NCI-H1417 treated with DMSO at 0.1 percent for 48 hours (cell line): ENCODE measurements at places on chromosomes 2 and 18.

- DNase-seq = no peak
These were observed 274.8 kb downstream of the PDE11A start for GRCh38 chr2:177797808-177798207.

- DNase-seq = no peak
These were observed 19.1 kb upstream of the IL18R1 start for GRCh38 chr2:102336502-102336945.

DNA sequence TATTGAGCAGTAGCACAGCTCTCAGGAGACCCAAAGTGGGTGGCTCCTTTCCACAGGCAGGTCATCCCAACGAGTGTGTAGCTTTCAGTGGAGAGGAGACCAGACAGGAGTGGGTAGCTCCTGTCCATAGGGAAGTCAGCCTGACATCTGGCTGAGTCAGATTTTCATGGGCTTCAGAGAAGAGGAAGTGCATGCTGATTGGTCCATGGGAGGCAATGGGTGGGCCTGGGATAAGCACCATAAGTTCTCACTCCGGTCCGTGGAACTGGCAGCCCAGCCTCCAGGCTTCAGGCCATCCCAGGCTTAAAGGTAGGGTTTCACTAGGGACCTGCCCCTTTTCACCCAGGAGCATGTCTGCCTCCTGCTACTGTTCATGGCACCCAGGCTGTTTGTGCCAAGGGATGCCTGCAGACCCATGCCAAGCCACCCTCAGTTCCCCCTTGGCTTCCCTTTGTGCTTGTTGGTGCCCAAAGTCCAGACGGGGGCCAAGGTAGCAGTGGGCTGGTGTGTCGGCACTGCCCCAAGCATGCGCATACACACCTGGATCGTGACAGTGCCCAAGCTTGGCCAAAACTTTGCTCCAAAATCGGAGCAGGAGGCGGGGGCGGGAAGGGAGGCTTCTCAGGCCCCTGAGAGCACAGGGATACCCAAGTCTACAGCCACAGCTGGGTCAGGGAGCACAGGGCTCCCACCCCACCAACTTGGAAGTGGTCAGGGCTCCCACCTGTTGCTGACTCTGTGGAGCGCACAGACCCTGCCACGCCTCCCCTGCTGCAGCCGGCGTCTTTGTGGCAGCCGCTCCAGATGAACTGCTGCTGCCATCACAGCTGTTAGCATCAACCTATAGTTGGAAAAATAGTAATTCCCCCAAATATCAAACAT, 26.4 kb downstream of the MARCHF7 start:
- DNase-seq = no peak

GRCh38 chr2:234512884-234513669, 16.2 kb upstream of the ARL4C start:
- DNase-seq = peak; percentile 73

DNA sequence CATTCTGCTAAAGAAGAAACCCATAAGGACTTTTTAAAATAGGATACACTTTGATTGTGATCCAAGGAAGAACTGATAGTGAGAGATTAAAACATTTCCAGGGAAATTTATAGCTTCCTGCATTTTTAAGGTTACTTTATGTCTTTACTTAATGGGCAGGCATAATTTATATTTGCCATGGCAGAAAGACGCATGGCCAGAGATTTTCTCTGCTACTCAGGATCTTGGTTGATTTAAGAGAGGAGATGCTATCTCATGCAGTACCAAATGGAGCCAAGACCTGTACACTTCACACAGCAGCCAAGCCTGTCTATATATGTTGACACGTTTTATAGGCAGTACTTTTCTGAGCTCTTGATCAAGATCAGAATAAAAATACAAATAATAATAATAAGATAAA, 60.9 kb upstream of the NT5C1B start:
- DNase-seq = no peak

- no peak for DNase-seq
These were observed 15.9 kb upstream of the ZBTB14 start for GRCh38 chr18:5311301-5311989.

DNA sequence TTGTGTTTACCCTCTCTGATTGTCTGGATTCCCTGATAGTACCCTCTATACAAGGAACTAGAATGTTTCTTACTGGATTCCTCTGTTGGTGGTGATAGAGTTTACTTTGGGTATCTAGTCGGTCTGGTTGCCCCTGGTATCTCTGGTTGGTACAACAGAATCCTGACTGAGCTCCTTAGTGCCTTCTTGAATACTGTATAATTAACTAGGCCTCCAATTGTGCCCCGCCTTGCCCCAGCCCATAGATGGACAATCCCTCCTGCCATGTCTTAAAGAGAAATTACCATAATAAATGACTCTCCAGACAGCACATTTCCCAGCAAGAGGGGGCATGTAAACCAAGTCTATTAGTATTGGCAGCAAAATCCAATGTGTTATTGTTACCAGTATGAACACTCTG, 2.3 kb downstream of the SCN1A start:
- no peak for DNase-seq

- DNase-seq = no peak
These were observed 256.0 kb downstream of the CDH20 start for GRCh38 chr18:61589053-61589723.

GRCh38 chr2:112033600-112033999, 21.5 kb upstream of the TMEM87B start:
- DNase-seq = no peak

DNA sequence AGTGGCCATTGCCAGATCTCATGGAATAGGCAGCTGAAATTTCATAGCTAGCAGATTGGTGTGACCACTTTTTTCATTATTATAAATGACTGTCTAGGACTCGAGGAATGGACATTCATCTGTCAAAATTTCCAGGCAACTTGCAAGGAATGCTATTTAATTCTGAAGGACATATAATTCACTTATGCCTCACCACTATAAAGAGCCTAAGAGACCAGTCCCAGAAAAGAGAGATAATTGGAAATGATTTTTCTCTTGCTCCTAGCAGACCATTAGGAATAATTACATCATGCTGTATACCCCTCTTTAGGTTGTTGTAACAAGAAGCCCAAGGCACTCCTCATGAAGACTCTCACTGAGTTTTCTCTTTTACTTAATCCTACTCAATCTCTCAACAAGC, 557.4 kb upstream of the RAB6C start:
- DNase-seq = no peak

DNA sequence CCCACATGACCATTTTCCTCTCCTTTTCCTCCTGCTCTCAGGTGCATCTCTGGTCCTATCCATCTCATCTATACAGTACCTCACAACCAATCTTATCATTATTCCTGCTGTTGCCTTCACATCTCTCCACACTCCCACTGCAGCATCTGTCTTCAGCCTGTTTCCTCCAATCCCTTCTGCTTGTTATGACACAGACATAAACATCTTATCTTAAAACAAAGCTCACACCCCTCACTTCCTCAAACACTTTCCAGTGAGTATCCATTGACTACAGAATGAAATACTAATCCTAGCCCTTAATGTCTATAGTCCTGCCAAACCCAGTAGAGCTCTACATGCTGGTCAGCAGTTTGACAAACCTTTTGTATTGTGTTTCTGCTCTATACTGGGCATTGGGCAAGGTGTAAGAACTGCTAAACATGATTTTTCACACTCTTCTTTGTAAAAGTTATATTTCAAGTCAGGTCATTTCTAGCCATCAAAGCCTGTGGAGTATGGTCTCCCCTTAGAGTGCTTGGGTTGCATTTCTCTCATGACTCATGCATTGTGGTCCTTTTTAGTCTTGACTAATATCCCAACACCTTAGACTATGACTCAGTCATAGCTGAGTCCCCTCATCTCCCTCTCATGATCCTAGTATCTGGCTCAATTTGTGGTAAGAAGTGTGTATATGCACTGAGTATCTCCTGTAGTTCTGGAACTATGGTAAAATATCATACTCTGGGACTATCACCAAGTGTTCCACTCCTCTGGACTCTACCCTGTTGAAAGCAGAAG, 187.0 kb downstream of the CYRIA start:
- DNase-seq = no peak

DNA sequence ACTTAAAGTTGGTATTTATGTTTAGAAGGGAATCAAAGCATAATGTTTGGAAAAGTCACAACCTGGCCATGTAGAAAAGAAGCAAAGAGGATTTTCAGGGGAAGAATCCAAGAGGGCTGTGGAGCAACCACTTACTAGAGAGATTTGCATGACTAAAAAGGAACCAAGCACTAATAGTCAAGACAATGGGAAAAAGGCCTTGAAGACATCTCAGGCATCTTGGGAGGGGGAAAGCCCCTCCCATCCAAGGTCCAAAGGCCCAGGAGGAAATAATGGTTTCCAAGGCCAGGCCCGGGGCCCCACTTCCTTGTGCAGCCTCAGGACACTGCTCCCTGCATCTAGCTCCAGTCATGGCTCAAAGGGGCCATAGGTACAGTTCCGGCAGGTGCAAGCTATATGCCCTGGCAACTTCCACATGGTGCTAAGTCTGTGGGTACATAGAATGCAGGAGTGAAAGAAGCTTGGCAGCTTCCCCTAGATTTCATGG, 128.1 kb downstream of the EIPR1 start:
- no peak for DNase-seq

- no peak for DNase-seq
These were observed 33.0 kb downstream of the PRKD3 start for GRCh38 chr2:37291680-37292079.

- DNase-seq = no peak
These were observed 59.7 kb downstream of the PAX3 start for GRCh38 chr2:222239091-222239490.

GRCh38 chr18:45930963-45931362, 36.2 kb downstream of the EPG5 start:
- DNase-seq = no peak

DNA sequence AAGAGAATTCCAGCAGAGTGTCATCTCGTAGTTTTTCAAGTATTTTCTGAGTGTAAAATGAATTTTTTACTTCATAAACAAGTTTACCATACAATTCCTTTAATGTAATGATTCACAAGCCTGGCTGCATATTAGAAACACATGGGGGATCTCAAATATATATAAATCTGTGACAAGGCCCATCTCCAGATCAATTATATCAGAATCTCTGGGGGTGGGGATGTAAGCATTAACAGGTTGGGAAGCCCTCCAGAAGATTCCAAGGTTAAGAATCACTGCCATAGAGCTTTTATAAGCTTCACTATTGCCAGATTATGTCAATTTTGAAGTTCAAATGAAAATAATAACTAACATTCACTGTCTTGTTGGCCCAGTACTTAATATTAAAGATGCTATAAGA, 111.2 kb downstream of the BAZ2B start:
- no peak for DNase-seq

- DNase-seq = no peak
These were observed 81.5 kb upstream of the MAP3K20 start for GRCh38 chr2:172993931-172994717.

DNA sequence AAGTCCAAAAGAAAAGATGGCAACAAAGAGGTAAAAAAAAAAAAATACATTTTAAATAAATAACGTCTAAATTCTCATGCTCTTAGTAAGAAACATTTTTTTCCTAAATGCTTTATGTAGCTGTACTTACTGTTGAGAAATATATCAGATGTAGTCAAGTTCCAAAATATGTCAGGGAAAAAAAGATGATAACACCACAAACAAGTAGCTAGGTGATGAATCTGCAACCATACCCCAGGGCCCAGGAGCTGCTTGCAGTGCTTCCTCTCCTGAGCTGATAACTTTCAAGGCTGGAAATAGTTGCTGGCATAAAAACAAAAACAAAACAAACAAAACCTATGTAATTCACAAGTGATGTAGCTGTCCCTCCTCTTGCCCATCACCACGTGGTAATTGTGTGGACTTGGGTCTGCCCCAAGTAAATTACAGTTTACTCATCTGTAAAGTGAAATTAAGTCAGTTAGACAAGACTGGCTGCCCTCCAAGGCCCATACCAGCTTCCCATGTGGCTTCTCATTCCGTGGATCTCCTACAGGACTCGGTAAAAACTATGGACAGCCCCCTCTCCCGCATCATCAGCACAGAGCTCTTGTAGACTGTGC, 82.6 kb downstream of the SP100 start:
- no peak for DNase-seq

GRCh38 chr2:237886685-237887481, 27.5 kb downstream of the RAMP1 start:
- no peak for DNase-seq

DNA sequence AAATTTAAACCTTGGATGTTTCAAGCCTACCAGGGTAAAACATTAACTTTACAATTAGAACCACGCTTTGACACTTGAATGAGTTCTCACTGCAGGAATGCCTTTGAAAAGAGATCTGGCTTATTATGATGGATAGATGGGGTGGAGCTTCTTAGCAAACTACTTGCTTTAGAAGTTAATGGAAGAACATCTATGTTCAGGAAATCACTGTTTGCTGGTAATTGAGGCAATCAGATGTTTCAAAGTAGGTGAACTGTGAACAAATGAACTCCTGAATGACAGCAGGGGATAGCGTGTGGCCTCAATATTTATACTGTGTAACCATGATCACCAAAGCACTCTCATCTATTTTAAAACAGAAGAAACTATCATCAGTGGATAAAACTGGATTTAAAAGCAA, 383.6 kb downstream of the PIK3C3 start:
- DNase-seq = no peak
